Smooth muscle cell of the pulmonary artery (primary cell): ENCODE measurements at places on chromosomes 1 and 21. TPM values are rescaled to one million over a fixed set of nuclear protein-coding genes. Genes with fewer than 3 reads are reported as not detected.

The CASZ1 gene
- 0.26 and 0.50 TPM in 2 replicates for total RNA-seq

The CFAP74 gene
- not detected in 2 replicates for total RNA-seq

The LENEP gene
- total RNA-seq, result 0.33 TPM in 1 of 2 replicates, not detected in the other

The GSTM3 gene
- total RNA-seq, result 27.5 and 30.3 TPM in 2 replicates

The RIPK4 gene
- total RNA-seq, result 3.3 and 15.0 TPM in 2 replicates

The FCGR3B gene
- not detected in 2 replicates for total RNA-seq

The AMPD2 gene
- total RNA-seq, result 98.9 and 120 TPM in 2 replicates

The DHRS3 gene
- 9.6 and 35.3 TPM in 2 replicates for total RNA-seq
